Fibroblast of skin of right biceps (primary cell): ENCODE measurements at places on chromosomes 7 and 10.

DNA sequence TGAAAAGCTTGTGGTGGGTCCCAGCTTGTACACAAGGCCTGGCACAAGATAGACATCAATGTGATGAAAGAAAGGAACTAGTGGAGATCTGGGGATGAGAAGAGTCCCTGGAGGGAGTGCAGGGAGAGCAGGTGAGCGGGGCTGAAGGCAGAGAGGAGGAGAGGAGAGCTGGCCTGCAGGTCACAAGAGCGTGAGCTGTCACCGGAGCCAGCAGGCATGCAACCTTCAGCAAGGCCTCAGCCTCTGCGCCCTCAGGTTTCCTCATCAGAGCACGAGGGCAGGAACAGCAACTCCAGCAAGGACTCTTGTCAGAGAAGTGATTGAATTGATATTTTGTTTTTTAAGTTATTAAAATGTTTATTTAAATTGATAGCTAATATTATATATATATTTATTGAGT lies 188.6 kb downstream of the CXCL12 start:
- no peak for DNase-seq

- no peak for DNase-seq
These were observed 16.7 kb upstream of the AZGP1 start for GRCh38 chr7:99992330-99993038.

DNA sequence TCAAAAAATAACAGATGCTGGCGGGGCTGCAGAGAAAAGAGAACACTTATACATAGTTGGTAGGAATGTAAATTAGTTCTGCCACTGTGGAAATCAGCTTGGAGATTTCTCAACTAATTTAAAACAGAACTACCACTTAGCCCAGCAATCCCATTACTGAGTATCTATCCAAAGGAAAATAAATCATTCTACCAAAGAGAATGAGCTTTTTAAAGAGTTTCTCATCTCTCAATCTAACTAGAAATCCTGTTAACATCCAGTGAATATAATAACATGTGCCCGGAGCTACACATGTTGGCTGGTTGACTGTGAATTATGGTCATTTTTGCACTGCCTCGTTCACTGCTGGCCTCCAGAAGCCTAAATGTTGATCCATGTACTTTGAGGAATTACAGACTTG lies 39.3 kb downstream of the BET1 start:
- peak; percentile 37 for DNase-seq

DNA sequence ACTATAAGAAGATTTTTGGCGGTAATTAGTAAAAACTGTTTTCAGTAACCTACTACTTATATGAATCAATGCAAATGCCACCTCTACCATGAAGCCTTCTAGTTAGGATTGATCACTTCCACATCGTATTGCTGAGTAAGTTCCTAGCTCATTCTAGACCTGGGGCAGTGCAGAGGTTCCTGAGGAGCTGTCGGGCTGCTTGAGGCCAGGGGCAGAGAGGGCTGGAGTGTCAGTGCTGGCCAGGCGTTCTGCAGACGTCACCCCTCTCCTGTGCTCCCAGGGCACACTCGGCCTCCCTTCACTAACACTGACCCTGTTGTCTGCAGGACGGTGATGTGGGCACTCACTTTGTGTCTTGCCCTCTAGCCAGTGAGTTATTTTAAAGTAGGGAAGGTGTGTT lies 275.7 kb downstream of the CELF2 start:
- no peak for DNase-seq

DNA sequence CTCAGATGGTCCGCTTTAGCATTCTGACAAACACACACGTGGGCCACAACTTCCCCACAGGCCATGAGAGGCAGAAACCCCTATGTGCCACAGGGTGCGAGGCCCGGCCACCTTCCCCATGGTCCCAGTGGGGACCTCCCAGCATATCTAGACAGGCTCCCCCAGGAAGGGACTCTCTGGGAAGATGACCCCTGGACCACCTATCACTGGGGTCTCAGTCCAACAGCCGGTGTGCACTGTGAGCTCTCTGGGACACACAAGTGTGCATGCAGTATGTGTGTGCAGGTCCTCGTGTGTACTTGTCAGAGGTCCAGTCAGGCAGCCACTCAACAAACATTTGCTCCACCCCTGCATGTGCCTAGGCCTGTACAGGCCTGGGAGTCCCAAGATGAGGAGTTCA lies 18.7 kb downstream of the GRID1 start:
- DNase-seq = no peak

DNA sequence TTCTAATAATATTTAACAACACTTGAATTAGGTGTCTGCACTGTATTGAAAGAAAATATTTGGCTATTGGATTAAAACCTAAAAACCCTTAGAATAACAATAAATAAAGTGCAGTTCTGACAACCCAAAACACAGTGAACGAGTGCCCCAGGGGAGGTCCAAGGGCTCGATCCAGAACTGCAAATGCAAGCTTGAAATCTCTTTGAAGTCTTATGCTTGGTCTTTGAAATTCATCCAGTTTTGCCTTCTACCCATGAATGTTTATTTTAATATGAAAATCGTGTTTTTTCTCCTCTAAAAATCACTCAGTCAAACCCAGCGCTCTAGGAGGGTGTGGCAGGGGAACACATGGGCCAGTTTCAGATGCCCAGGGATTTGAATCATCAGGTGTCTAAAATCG lies 119.5 kb downstream of the MTPAP start:
- DNase-seq = no peak

- DNase-seq = no peak
These were observed 13.8 kb downstream of the ADAM12 start for GRCh38 chr10:126374435-126374834.

GRCh38 chr7:121330053-121330833 lies 1.4 kb downstream of the WNT16 start:
- peak; percentile 28 for DNase-seq

GRCh38 chr7:46220066-46220630 lies 299.1 kb upstream of the IGFBP3 start:
- DNase-seq = peak; percentile 75

GRCh38 chr7:44103923-44104859 lies at the start of gene AEBP1:
Gene AEBP1 (plus strand): TSS chr7:44104345. CDS start chr7:44104666, 321 bp downstream.
- DNase-seq = peak; percentile 45

DNA sequence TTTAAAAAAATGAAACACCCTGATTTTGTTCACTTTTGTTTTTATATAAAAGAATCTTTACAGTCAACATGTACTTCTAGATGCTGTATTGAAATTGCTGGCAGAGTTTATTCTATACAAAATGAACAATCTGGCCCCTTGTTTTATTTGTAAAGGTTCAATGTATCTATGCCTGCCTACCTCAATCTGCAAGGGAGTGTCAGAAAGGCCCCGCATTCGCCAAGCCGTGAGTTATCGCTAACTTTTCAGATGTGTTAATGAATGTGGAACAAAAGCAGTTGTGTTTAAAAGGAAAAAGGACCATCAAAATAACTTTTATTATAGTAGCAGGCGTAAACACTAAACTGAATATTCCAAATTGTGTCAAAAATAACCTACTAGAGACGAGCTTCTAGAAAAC lies 14.6 kb downstream of the LUC7L2 start:
- DNase-seq = no peak

GRCh38 chr7:109336531-109336930 lies 766.9 kb downstream of the DNAJB9 start:
- DNase-seq = no peak

DNA sequence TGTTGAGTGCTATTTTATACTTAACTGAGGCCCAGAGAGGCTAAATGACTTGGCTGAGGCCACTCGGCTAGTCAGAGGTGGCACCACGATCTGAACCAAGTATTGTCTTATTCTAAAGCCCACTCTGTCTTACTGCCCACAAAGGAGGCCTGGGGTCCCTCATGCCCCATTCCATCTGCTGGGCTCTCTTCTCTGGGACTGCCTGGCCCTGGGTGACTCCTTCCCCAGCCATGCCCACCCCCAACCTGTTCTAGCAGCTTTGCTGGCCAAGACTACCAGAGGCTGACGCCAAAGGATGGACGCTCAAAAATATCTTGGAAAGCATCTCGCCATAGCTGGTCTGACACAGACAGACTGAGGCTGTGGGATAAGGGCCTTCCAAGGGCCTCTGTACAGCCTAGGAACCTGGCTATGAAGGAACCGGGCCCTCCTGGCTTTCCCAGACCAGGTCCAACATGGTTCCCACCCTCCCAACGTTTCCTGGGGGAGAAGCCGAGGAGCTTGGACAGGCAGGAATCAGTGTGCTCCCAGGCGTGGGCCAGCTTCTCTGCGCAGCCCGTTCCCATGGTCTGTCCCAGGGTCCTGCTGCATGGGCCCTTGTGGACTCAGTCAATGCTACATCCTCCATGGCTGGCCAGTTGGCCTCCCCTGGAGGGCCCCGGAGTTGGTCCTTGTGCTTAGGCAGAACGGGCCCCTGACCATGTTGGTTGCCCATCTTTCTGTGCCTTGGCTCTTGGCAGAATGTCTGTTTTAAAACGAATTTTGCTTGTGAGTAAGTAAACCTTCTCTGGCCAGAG lies 11.7 kb downstream of the HSPA12A start:
- no peak for DNase-seq

GRCh38 chr7:134028853-134029252 lies 98.3 kb upstream of the LRGUK start:
- DNase-seq = no peak

DNA sequence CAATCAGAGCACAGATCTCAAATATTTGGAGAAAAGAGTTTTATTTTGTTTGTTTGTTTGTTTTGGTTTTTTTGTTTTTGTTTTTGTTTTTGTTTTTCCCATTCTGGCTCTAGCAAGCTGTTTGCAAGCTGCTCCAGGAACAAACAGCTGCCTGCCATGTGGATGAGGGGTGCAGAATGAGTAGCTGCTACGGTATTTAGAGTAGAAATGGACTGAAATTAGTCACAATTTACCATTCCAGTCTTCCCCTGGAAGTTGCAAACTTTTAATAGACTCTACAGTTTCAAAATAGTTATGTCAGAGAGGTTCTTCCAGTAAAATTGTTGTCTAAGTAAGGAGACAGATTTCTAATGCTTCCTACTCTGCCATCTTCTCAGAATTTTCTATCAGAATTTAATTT lies 27.1 kb upstream of the TAS2R16 start:
- DNase-seq = no peak

DNA sequence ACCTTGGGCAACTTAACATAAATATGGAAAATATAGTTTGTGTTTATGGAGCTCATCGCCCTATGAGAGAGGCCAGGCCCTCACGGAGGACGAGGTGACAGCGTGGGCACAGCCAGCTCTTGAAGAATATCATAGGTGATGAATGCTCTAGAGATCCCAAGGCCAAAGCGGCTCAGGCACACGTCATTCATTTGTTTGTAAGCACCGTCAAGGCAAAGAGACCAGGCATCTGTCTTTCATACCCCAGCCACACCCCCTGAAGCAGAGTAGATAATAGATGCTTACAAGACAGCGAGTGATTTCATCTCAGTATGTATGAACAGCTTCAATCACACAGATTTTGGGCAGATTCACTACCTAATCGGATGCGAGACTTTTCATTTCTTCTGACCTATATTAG lies 242.1 kb upstream of the C7orf33 start:
- DNase-seq = no peak

- DNase-seq = peak; percentile 22
These were observed 31.0 kb upstream of the ABCB4 start for GRCh38 chr7:87506246-87507180.

DNA sequence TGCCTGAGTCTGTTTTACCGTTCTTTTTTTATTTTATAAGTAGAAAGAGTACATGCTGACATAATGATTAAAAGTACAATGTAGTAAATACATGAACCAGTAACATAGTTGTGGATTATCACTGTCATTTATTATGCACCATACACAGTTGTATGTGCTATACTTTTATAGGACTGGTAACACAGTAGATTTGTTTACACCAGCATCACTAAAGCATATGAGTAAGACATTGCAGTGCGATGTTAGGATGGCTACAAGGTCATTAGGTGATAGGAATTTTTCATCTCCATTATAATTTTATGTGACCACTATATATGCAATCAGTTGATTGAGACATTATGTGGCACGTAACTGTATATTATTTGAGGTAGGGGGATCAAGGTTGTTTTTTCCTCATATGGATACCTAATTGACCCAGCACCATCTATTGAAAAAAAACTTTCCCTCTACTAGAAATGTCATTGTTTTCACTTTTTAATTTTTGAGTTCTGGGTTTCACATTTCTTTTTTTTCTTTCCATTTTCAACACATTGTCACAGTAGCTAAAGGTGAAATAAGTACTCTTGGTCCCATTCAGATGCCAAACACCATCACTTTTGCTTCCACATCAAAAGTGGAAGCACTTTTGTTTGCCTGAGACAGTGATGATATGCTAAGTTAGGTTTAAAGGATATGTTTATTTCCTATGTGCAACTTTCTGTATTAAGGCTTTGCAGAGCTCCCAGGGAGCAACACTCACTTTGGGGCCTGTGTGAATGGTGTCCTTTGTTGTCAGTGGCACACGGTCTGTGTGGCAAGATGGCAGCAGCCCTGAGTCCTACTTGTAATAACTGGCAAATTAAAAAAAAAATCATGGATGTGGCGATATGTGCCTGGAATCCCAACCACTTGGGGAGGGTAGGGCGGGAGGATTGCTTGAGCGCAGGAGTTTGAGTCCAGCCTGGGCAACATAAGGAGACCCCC lies 17.1 kb downstream of the UBE2D1 start:
- no peak for DNase-seq

GRCh38 chr7:99127636-99128035 lies 16.3 kb downstream of the SMURF1 start:
- peak; percentile 63 for DNase-seq

DNA sequence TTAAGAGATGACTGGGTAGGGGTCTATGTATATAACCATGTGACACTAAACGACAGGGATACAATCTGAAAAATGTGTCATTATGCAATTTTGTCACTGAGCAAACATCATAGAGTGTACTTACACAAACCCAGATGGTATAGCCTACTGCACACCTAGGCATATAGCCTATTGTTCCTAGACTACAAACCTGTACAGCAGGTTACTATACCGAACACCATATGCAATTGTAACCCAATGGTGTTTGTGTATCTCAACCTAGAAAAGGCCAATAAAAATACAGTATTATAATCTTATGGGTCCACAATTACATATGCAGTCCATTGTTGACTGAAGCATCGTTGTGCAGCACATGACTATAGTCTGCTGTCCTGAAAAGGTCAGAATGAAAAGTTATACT lies 22.9 kb downstream of the STRIP2 start:
- no peak for DNase-seq

- peak; percentile 37 for DNase-seq
These were observed 23.2 kb downstream of the NDUFB2 start for GRCh38 chr7:140719721-140720120.

DNA sequence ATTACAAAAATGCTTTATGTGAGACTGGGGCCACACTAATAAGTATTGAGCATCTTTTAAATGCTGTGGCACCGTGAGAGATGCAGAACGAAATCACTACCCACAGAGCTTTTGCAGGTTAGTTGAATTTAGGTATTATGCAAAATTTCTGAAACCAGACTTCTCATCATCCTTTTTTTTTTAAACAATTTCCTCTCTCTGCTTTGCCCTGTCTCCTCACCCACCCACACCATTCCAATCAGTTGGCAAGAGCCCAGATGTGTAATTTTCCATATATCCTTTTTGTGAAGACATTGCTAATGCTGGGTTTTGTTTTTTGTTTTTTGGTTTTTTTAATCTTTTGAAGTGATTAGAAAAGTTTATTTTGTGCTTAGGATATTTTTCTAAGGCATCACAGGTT lies 1.1 kb downstream of the YAE1 start:
- peak; percentile 19 for DNase-seq

- peak; percentile 22 for DNase-seq
These were observed 6.7 kb downstream of the CHST3 start for GRCh38 chr10:71970869-71971268.

GRCh38 chr7:101502466-101503098 lies 126.5 kb downstream of the MYL10 start:
- no peak for DNase-seq
